Thoracic aorta (tissue), 2 donors: ENCODE measurements at places on chromosomes 4 and X.

GRCh38 chr4:14650127-14650526, 352.2 kb upstream of the CPEB2 start:
- DNase-seq, result no peak

- no peak for DNase-seq
Observed at GRCh38 chrX:153019166-153019565, 25.2 kb upstream of the PNMA5 start.

GRCh38 chr4:11593576-11594116, 165.0 kb upstream of the HS3ST1 start:
- no peak for DNase-seq

- DNase-seq, result no peak
Observed at GRCh38 chrX:21657318-21658151, 595 bp downstream of the KLHL34 start.

DNA sequence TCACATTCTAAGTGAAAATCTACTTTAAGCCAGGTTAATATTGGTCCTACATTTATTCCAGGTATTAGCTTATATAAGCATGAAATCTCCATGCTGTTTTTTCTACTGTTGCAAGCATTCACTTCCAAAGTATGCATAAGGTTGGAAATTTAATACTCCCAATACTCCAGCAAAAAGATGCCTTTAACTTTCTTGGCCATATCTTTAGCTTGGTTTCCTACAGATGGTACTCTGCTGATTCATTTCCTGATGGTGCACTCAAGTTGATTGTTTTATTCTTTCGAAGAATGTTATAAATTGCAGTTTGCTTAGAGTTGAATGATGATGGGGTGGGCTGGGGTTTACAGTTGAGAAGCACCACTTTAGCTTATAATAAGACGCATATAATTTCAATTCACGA, 330.2 kb downstream of the PTTG2 start:
- DNase-seq, result no peak

DNA sequence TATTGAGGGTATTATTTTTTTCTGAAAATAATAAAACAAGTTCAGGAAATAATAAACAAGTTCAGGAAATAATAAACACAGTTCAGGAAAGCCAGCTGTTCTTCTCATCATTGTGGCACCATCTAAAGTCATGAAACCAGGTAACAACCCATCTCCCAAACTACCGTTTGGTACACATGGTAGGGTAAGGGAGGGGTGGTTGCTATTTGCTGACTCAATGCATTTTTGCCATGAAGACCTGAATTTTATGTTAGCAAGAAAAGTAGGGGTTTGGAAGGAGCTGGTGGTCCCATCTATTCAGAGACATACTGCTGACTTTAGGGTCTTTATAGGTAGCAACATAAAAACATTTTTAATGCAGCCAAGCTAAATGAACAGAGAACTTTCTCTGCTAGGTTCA, 41.0 kb downstream of the LHFPL1 start:
- no peak for DNase-seq

DNA sequence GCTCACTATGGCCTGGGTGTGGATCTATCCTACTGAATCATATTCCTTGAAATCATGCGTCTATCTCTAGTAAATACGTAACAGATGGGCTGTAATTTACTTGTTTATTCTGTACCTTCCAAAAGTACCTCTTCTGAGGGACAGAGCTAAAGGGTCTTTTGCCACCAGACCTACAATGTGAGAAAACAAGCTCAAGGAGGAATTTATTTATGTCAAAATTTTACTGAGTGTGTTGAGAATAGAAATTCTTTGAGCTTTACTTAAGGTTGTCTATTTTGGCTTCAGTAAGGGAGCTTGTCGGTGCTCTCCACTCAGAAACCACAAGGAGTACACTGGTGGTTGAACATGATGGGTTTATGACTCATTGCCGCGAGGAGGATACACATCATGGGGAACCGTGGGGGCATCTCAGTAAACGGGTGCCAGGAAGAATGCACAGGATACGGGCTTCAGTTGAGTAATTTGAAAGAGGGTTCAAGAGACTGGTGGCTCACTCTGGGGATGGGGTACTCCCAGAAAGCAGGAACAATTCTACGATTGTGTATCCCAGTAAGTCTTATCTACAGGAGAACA, 3.0 kb downstream of the ANK2 start:
- no peak for DNase-seq

GRCh38 chr4:96342790-96343455, 503.0 kb downstream of the PDHA2 start:
- DNase-seq, result no peak

DNA sequence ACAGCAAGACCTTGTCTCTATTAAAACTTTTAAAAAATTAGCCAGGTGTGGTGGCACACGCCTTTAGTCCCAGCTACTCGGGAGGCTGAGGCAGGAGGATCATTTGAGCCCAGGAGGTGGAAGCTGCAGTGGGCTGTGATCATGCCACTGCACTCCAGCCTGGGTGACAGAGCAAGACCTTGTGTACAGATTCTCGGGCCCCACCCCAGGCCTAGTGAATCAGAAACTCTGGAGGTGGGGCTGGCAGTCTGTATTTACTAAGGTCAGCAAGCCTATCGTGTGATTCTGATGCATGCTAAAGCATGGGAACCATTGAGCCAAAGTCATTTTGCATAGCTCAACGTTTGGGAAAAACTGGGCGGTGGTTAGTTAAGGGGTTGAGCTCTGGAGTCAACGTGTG, 3.5 kb downstream of the S100G start:
- no peak for DNase-seq

DNA sequence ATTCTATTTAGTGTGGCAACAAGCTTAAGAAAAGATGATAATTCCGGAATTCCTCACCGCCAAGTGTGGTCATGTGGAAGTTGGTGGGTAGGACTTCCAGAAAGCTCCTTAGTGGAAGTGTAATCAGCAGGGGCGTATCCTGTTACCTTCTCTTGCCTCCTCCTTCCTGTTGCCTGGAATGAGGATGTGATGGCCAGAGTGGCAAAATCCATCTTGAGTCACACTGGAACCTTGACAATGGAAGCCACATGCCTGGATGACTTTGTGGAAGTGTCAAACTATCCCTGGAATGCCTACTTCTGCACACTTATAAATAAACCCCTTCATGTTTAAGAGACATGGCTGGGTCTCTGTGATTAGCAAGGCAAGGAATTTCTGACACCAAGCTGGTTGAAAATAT, 191.0 kb downstream of the PRDM5 start:
- DNase-seq, result no peak

GRCh38 chrX:56800307-56800706, 71.3 kb downstream of the NBDY start:
- DNase-seq, result no peak

GRCh38 chr4:8913858-8914460, 42.3 kb upstream of the HMX1 start:
- DNase-seq, result no peak

DNA sequence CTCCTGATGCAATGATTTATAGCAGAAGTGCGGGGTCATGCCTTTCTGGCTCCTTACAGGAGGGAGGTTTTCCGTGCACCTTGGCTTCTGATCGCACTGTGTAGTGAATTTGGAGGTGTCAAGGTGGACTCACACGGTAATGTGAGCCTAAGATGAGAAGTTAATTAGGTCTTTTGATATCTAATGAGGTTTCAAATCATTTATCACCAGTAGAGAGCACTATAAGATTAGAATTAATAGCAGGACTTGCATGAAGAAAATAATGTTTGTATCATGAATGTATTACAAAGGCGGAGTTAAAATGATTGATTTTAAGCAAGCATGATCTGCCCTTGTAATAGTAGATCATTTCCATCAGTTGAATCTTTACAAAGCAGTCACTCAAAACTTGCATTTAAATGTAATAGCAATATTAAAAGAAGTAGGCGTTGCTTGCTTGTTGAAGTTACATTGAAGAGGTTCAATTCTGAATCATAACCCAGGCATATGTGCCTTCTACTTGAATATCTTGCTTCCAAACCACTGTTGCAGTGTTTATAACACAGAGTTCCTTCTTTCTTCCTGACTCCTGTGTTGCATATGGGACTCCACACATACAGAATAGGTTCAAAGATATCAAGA, 152.1 kb downstream of the FMR1NB start:
- DNase-seq, result no peak

- no peak for DNase-seq
Observed at GRCh38 chrX:69162361-69162865, 2.8 kb downstream of the PJA1 start.
